ENCODE measurements at places on chromosomes 5 and 9.

GRCh38 chr5:158819840-158820620 lies 279.7 kb downstream of the EBF1 start:
- H3K36me3 ChIP-seq: no peaks in the 10 kb centered on the region
- DNase-seq: no peak
- H3K27me3 ChIP-seq: no peaks in the 10 kb centered on the region
- H3K27ac ChIP-seq: no peak overlapping the region
- H3K4me3 ChIP-seq: no peak overlapping the region
- no peaks in the 10 kb centered on the region for H3K4me1 ChIP-seq

DNA sequence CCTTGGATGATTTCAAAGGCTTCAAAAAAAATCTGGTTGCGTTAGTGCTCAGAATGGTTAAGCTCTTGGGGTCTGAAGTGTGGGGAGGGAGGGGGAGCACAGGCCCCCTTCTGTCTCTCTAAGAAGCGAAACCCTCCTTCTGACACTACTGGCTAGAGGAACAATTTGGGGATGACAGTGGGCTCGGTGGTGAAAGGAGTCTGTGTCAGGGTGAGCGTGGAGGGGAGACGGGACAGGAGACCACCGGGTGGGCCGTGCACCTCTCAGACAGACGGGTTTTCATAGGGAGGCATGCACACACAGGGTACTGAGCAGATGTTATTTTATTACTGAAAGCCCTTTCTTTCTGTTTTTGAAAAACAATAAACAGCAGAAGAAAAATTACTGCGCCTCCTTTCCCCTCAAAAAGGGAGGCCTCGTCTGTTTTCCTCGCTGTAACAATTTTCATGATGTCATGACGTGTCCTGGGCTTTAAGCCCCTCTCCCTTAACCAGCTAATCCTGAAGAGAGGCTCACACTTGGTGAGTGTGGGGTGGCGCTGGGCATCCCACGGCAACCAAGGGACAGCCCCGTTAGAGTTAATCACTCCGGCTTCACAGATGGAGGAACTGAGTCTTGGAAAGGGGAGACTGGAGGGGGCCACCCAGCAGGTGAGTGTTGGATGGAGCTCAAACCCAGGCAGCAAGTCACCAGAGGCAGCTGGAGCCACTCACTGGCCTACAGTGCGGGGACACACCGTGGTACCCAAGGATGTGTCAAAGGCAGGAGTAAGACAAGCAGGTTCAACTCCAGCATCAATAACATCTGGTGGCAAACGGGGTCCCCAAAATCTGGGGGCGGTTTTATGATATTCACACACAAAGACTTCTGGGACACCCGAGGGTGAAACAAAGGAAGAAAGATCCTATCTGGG lies 53.4 kb downstream of the PTCH1 start:
- no peaks in the 10 kb centered on the region for H3K4me1 ChIP-seq
- H3K27me3 ChIP-seq: no peaks in the 10 kb centered on the region
- H3K27ac ChIP-seq: peak overlapping the region; percentile 18
- no peak for DNase-seq
- no peaks in the 10 kb centered on the region for H3K36me3 ChIP-seq

- H3K27me3 ChIP-seq: no peaks in the 10 kb centered on the region
- DNase-seq: peak; percentile 72
- peaks cover 27% of the 10 kb centered on the region for H3K4me1 ChIP-seq
- H3K27ac ChIP-seq: peak overlapping the region; percentile 93
- no peaks in the 10 kb centered on the region for H3K36me3 ChIP-seq
- no peak overlapping the region for H3K4me3 ChIP-seq
Observed at GRCh38 chr9:94922691-94923107, 196.2 kb downstream of the AOPEP start.

GRCh38 chr5:99037668-99038067 lies 108.9 kb upstream of the CHD1 start:
- H3K36me3 ChIP-seq: no peaks in the 10 kb centered on the region
- no peaks in the 10 kb centered on the region for H3K4me1 ChIP-seq
- H3K27me3 ChIP-seq: no peaks in the 10 kb centered on the region

DNA sequence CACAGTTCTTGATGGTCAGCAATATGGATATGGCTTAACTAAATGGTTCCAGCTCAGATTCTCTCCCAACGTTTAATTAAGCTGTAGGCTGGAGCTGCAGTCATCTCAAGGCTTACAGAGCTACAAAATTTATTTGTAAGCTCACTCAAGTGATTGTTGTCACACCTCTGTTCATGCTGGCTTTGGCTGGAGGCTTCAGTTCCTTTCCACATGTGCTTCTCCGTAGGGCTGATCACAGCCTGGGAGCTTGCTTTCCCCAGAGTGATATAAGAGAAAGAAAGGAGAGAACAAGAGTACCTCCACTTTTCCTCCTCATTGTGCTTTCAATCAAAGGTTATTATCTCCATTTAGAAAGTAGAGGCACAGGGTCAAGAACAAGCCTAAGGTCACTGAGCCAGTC lies 182.7 kb upstream of the KCNN2 start:
- DNase-seq: no peak
- no peaks in the 10 kb centered on the region for H3K4me1 ChIP-seq
- no peaks in the 10 kb centered on the region for H3K36me3 ChIP-seq
- no peak overlapping the region for H3K27ac ChIP-seq
- no peaks in the 10 kb centered on the region for H3K27me3 ChIP-seq
- H3K4me3 ChIP-seq: no peak overlapping the region

DNA sequence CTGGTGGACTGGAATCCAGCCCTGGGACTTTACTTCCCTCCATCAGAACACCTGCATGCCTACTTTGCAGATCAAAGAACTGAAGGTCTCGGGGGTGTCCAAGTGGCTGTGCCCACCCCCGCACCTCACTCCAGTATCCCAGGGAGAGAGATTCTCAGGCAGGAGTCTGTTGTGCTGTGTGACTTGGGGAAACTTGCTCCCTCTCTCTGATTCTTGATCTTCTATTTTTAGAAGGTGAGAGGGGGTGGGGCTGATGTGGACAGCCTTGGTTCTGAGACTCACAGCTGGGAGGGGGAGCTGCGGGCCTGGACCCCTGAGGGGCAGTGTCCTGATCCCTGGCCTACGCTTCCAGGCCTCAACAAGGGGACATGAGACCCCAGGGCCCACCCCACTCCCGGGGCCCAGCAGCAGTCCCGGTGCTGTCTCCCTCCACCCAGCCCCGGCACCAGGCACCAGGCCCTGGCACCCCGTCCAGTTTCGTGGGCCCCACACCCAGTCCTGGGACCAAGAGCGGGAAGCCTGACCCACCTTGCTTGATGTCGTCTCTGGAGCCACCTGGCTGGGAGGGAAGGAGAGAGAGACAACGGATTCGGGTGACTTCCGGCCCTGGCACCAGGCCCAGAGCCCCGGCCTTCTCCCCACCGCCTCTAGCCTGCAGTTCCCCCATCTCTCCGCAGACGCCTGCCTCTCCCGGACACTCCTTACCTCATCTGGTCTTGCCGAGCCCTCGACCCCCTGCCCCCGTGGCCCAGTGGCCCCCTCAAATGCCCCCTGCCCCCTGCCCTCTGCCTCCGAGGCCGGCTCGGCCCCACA lies 74.0 kb upstream of the SPTLC1 start:
- no peaks in the 10 kb centered on the region for H3K27me3 ChIP-seq
- H3K4me3 ChIP-seq: no peak overlapping the region
- H3K27ac ChIP-seq: no peak overlapping the region
- H3K4me1 ChIP-seq: no peaks in the 10 kb centered on the region

DNA sequence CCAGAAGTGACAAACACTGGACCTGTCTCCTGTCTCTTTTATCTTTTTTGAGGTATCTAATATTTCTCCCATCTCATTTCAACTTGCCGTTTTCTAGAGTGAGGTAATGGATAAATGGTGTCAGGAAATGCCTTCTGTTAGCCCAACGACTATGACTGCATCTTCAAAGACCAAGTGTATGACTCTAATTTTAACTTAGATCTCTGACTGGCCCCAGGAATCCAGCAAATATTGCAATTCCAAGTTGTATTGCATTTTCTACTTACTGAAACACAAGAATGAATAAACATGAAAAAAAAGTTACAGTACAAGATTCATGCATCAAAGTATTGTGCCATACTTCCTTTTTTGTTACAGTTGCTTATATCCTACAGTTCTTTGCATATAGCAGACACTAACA lies 26.3 kb downstream of the SLC28A3 start:
- no peaks in the 10 kb centered on the region for H3K27me3 ChIP-seq
- H3K27ac ChIP-seq: no peak overlapping the region
- no peak overlapping the region for H3K4me3 ChIP-seq
- H3K36me3 ChIP-seq: no peaks in the 10 kb centered on the region
- DNase-seq: no peak

- no peaks in the 10 kb centered on the region for H3K4me1 ChIP-seq
- no peak overlapping the region for H3K4me3 ChIP-seq
- no peaks in the 10 kb centered on the region for H3K36me3 ChIP-seq
- no peak for DNase-seq
- no peak overlapping the region for H3K27ac ChIP-seq
- no peaks in the 10 kb centered on the region for H3K27me3 ChIP-seq
Observed at GRCh38 chr5:73286896-73287295, 113.9 kb downstream of the TMEM174 start.

DNA sequence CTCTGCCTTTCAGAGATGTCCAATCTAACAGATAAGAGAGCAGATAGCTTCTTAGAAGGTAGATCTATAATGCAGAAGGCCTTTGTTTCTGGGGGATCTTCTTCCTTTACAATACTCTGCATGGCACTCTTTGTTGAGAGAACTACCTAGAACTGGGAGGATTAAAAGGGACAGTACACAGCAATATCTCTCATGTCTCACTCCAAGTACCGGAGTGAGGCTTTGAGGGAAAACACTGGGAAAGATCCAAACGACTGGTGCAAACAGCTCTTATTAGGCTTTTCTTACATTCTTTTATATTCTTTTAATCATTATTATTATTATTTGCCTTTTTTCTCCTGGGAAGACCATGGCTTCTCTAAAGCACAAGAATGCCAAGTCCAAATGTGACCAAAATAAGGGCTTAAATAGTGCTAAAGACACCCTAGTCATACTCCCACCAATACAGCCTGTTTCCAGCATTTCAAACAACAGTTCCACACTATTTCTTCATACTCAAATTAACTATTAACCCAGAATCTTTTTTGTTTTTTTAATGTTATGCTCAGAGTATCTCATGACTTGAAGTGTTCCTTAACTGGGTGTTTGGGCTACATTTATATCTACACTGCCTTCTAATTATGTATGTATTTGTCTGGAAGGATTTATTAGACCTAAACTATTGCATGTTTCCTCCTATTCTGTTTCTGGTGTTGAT lies 52.7 kb downstream of the ABHD17B start:
- no peaks in the 10 kb centered on the region for H3K36me3 ChIP-seq
- H3K4me3 ChIP-seq: no peak overlapping the region
- no peak overlapping the region for H3K27ac ChIP-seq
- no peaks in the 10 kb centered on the region for H3K4me1 ChIP-seq
- H3K27me3 ChIP-seq: no peaks in the 10 kb centered on the region
- DNase-seq: no peak

- no peak for DNase-seq
- H3K27ac ChIP-seq: no peak overlapping the region
- H3K4me3 ChIP-seq: no peak overlapping the region
- H3K36me3 ChIP-seq: no peaks in the 10 kb centered on the region
Observed at GRCh38 chr9:115099901-115100300, 18.1 kb downstream of the TNC start.

- H3K36me3 ChIP-seq: no peaks in the 10 kb centered on the region
- H3K27ac ChIP-seq: no peak overlapping the region
- no peaks in the 10 kb centered on the region for H3K27me3 ChIP-seq
- H3K4me1 ChIP-seq: no peaks in the 10 kb centered on the region
- no peak overlapping the region for H3K4me3 ChIP-seq
Observed at GRCh38 chr5:38046103-38046502, 206.3 kb upstream of the GDNF start.

DNA sequence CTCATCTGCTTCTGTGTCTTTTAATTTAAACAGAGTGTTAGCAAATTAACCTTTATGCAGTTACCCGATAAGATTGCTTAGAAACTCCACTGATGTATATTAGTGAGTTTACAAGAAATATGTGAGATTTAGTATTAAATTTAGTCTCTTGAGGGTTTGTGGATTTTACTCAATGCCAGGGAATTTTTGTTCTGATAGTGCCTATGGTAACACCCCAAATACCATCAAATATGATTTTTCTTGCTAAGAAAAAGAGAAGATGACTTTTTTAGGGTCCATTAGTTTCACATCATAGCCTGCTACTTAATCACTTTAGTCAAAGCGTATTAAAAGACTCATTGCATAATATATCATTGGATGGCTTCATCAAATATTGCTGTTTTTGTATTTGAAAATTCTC lies 224.9 kb downstream of the PCSK5 start:
- H3K27me3 ChIP-seq: no peaks in the 10 kb centered on the region
- H3K36me3 ChIP-seq: no peaks in the 10 kb centered on the region
- no peak for DNase-seq
- no peak overlapping the region for H3K27ac ChIP-seq

DNA sequence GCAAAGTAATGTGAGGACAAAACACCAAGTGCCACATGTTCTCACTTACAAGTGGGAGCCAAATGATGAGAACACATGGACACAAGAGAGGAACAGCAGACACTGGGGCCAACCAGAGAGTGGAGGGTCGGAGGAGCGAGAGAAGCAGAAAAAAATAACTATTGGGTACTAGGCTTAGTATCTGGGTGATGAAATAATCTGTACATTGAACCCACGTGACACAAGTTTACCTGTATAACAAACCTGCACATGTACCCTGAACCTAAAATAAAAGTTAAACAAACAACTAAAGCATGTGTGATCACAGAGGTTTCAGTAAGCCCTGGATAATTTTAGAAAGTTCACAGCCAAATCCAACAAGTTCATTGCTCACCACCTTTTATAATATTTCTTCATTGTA lies 160.1 kb downstream of the TENT4A start:
- no peaks in the 10 kb centered on the region for H3K4me1 ChIP-seq
- no peaks in the 10 kb centered on the region for H3K27me3 ChIP-seq
- no peak overlapping the region for H3K27ac ChIP-seq
- H3K36me3 ChIP-seq: no peaks in the 10 kb centered on the region

DNA sequence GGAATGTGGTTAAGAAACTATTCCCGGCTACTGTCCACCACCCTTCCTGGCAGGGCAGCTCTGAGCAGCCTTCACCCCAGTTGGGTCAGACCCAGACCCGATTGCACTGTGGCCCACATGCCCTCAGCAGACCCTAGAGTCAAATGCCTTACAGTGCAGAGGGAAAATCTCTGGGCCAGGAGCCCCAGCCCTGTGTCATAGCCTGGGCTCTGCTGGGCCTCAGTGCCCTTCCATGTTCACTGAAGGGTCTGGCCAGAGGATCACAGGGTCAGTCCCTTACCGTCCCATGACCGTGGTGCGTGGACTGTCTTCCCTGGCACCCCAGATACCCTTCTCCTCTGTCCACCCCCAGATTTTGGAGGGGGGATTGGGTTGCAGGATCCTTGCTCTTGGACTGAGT lies 73.5 kb upstream of the COL5A1 start:
- no peaks in the 10 kb centered on the region for H3K4me1 ChIP-seq
- DNase-seq: peak; percentile 5
- no peaks in the 10 kb centered on the region for H3K36me3 ChIP-seq

- no peaks in the 10 kb centered on the region for H3K36me3 ChIP-seq
- no peak for DNase-seq
- no peak overlapping the region for H3K4me3 ChIP-seq
- peaks cover 5% of the 10 kb centered on the region for H3K4me1 ChIP-seq
- H3K27me3 ChIP-seq: no peaks in the 10 kb centered on the region
- H3K27ac ChIP-seq: no peak overlapping the region
Observed at GRCh38 chr5:54579591-54580295, 62.2 kb downstream of the SNX18 start.

Measured in uterus (tissue), 4 donors.